ENCODE measurements at places on chromosomes 2 and 18.

DNA sequence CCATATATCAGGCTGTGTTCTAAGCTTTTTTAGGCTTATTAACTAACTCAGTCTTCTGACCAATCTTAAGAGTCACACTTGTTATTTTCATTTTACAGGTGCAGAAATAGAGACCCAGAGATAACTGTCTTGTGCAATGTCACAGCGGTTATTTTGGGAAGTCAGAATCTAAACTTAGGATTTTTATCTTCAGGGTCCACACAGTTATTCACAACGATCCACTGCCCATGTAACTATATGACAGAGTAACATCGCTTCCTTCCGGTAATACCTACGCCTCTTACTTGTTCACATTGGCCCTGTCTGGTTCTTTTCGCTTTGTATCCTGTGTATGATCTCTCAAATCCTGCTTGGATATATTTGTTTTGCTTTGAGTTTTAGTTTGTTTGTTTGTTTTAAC lies 631.7 kb downstream of the LRP1B start:
- DNase-seq = no peak

DNA sequence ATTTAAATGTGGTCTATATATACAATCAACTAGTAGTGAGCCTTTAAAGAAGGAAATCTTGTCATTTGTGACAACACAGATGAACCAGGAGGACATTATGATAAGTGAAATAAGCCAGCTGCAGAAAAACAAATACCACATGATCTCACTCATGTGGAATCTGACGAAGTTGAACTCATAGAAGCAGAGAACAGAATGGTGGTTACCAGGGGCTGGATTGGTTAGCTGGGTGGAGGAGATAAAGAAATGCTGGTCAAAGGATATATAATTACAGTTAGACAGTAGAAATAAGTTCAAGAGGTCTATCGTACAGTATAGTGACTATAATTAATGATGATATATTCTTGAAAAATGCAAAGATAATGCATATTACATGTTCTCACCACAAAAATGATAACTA lies 267.9 kb downstream of the FBXO15 start:
- DNase-seq = no peak

- no peak for DNase-seq
Measured at GRCh38 chr2:209113026-209113425, 310.8 kb upstream of the MAP2 start.

GRCh38 chr18:57439609-57439968 lies 4.4 kb downstream of the ONECUT2 start:
- no peak for DNase-seq

DNA sequence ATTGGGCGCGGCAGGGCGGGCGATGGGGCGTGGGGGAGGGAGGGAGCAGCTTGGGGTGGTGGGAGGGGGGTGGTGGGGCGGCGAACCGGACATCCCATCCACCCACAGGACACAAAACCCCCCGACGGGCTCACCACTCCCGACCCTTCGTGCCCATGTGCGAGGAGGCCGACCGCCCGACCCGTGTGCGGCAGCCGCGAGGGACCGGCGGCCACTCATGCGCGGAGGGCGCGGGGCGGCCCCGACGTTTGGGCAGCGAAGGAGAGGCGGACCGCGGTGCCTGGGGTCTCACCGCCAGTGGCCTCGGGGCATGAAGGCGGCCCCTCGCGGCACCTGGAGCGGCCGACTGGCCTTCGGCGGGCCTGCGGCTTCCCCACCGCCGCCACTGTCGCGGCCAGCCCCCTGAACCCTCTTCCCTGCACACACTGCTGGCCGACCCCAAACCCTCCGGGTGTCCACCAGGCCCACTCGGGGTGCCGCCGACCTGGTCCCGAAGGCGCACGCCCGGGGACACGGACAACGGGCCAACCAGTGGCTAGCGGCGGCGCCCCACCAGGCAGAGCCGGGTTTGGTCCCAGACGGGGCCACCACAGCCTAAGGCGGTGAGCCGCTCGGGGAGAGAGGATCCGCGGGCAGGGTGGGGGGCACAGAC lies 94.6 kb upstream of the ANKRD30BL start:
- DNase-seq = no peak

- DNase-seq = no peak
Measured at GRCh38 chr2:109736177-109736827, 57.8 kb upstream of the RGPD5 start.

DNA sequence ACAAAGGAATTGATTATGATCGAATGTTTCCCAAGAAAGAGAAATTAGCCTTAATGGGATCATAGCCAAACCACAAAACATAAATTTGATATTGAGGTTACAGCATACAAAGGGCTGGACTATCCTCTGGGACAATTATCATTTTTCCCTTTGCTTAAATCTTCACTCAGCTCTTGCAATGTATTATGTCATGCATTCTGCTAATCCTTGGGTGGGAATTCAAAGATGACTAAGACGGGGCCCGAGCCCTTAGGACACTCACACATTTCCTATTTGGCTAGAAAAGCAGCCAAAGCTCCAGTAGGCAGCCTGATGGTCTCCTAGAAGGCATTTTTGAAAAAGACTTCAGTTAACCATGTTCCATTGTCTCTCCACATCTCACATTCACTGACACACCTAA lies 17.2 kb upstream of the NMI start:
- peak; percentile 44 for DNase-seq

GRCh38 chr2:170745305-170745704 lies 24.9 kb upstream of the ERICH2 start:
- DNase-seq = no peak

DNA sequence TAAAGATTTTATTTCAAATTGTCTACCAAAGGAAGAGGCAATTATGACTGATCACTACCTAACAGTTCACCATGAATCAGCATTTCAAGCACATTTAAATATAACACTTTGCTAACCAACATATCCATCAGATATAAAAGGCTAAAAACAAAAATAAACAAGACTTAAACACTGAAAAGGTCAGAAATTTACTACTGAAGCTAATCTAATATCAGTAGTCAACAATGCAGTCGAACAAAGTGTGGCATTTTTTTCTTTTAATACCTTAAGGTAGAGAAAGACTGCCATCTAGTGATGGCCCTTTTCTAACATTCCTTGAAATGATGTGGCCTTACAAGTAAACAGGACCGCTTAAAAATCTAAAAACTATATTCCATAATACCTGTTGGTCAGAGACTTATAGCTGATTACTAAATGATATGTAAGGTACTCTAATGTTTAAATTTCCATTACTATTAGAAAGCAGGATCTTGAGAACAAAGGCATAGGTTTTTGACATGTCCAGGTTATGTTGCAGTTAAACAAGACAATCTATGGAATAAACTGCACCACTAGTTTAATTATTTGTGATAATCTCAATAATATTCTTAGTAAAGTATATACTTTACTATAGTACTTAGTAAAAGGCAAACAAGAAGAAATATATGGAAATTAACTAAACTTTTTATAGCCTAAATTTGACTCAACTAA lies 80.0 kb downstream of the EXOC6B start:
- DNase-seq = no peak

GRCh38 chr2:224025874-224026273 lies 13.2 kb downstream of the SERPINE2 start:
- no peak for DNase-seq

- peak; percentile 1 for DNase-seq
Measured at GRCh38 chr2:142321706-142322280, 191.0 kb upstream of the LRP1B start.

- no peak for DNase-seq
Measured at GRCh38 chr2:53347269-53347668, 420.3 kb upstream of the CHAC2 start.

DNA sequence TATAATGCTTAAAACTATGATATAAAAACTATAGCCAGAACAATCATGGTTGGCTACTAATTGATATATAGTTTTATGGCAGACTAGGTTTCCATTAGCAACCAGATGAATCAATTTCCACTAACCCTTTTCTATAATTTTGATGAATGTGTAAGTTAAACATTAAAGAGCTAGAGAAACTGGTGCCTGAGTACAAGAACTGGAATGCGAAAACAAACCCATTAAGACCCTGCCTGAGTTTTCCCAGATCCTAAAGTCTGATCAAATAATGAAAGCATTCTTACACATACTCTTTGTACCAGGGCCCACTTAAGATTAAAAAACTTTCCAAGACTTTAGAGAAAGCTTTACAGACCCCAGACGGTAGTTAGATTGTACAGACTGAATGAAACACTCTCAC lies 21.3 kb downstream of the MRPL19 start:
- DNase-seq = no peak

DNA sequence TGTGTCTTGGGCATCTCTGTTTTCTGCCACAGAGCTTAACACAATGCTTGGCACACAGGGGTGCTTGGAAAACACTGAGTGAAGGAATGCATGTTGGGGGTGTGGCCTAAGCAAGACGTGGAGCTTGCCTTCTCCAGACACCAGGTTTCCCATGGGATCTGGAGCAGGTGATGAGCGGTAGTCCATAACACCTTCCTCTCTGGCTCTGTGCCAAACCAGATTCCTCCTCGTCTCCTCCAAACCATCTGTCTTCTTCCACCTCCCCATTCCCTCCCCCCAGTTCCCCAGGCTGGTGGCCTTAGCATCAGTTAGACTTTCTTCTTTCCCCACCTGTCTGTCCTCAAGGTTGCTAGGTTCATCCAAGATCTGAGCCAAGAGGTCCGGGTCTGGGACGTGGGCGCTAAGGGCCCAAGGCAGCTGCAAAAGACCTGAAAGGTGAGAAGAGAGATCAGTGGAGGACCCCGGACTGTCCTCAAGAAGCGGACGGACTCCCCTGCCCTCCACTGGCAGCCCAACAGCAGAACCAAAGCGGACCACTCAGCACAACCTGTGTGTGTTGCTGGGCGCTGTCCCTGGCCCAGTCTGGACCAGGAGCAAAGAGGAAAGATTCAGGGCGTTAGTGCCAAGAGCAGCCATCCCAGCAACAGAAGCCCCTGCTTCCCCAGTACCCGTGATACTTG lies 1.2 kb upstream of the ITM2C start:
- no peak for DNase-seq

GRCh38 chr18:78072375-78072774 lies 822.7 kb downstream of the GALR1 start:
- DNase-seq = no peak

DNA sequence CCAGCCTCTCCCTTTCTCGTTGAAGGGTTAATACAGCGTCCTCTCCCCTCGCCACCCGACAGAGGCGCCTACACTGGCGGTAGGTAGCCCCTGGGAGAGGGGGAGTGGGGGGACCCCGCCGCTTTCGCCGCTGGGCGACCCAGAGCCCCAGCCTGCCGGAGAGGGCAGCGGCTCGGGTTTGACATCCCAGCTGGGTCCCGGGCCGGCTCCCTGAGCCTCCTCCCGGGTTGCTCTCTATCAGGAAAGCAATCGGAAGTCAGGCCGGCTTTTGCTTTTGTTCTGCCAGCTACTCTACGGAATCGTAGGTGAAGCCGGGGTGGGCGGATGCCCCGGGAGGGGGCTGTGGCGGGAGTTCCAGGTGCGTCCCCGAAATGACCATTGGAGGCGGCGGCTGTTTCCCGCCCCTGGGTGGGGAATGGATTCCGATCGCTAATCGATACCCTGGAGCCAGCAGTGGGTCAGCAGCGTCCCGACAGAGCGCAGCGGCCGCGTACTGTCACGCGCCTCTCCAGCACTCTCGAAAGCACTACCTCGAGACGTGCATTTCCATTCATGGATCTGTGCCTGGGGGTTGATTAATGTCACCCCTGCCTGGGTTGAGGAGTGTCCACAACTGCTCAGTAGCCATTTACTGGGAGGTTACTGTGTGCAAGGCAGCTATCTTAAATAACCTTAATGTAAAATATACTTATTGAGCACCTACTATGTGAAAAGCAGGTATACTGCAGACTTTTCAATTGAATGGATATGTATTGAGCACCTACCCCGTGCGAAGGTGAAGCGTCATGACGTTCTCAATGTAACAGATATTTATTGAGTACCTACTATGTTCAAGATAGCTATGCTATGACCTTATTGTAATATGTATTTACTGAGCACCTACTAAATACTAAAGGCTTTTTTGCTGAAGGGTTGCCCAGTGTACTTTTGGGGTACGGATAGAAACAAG lies 1.1 kb downstream of the MAPK4 start:
- DNase-seq = no peak

GRCh38 chr2:17271416-17271815 lies 246.8 kb downstream of the RAD51AP2 start:
- DNase-seq = no peak

- no peak for DNase-seq
Measured at GRCh38 chr2:175580652-175581051, 399.1 kb upstream of the ATP5MC3 start.

GRCh38 chr2:221189431-221190067 lies 382.6 kb downstream of the EPHA4 start:
- DNase-seq = no peak

- no peak for DNase-seq
Measured at GRCh38 chr2:74902281-74902860, 56.1 kb upstream of the POLE4 start.

- no peak for DNase-seq
Measured at GRCh38 chr2:66080127-66080526, 354.8 kb upstream of the MEIS1 start.

- no peak for DNase-seq
Measured at GRCh38 chr2:134539981-134540380, 178.8 kb downstream of the TMEM163 start.

DNA sequence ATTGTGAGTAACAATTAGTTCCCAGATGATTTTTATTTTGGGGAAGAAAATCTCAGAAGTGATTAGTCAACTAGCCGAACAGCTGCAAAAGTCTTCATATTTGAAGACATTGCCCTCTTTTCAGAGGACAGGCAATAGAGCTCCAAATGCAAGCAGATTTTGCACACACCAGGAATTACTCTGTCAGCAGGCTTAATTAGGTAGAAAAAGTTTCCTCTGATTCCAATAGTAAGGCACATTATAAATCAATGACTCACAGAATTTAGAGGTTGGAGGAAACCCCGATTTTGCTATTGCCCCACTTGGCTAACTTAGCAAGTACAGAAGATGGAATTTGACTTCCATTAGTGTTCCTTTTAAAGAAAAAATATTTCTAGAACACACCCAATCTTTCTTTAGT lies 30.7 kb upstream of the SCN1A start:
- DNase-seq = no peak

DNA sequence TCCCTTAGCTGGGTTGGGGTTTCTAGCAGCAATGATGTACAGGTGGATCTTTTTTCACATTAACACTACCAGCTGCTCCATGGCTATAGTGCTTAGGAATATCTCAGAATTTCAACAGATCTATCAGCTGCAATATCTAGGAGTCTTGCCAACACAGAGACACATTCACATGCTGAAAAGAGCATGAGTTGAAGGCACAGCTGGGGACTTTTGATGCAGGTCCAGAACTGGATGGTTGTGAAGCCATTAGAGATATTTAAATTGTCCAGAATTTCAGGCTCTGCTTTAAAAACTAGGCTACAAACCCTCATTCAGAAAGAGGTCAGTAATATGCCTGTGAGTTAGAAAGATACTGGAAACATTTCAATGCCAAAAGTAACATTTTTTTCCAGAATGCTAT lies 122.2 kb upstream of the CCDC195 start:
- DNase-seq = no peak

- no peak for DNase-seq
Measured at GRCh38 chr2:60463249-60463648, 90.2 kb downstream of the BCL11A start.

GRCh38 chr2:191318037-191318728 lies 73.0 kb downstream of the MYO1B start:
- no peak for DNase-seq

- DNase-seq = no peak
Measured at GRCh38 chr2:37355735-37356134, 11.3 kb downstream of the QPCT start.

GRCh38 chr18:48781163-48781987 lies 169.4 kb downstream of the SMAD7 start:
- DNase-seq = no peak

- DNase-seq = no peak
Measured at GRCh38 chr2:208556983-208557484, 150.4 kb downstream of the PTH2R start.

Data from H54 (cell line).